CD4-positive, CD25-positive, alpha-beta regulatory T cell (primary cell): ENCODE measurements at places on chromosomes 7 and 10. TPM values are rescaled to one million over a fixed set of nuclear protein-coding genes. Genes with fewer than 3 reads are reported as not detected.

DNA sequence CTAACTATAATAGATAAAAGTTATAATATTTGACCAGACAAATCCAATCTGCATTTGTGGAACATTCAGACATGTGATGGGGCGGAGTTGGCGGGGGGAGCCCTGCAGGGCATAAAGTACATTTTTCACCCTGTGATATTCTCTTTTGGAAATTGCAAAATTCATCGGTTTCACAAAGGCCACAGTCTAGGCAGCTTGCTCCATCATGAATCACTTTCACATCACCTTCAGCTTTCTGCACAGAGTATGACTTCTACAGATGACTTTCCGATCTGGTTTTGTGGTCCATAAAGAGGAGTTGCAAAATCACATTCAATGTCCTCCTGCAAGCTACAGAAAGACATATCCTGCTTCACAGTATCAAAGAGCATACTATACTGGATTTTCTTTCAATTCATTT, 51.4 kb upstream of the APBB1IP start:
- no peaks in the 10 kb centered on the region for H3K27me3 ChIP-seq
- H3K36me3 ChIP-seq, result no peaks in the 10 kb centered on the region
- H3K27ac ChIP-seq, result no peak overlapping the region
- no peak for DNase-seq
- H3K4me3 ChIP-seq, result no peak overlapping the region

The SPDYE16 gene
- total RNA-seq, result 2.9 TPM

The WIPF3 gene
- not detected for total RNA-seq

The SPDYE18 gene
- 2.7 TPM for total RNA-seq

The TCERG1L gene
- not detected for total RNA-seq
